ENCODE measurements at places on chromosomes 1 and 21. TPM values are rescaled to one million over a fixed set of nuclear protein-coding genes. Genes with fewer than 3 reads are reported as not detected.

Gene CBR3
- 5.1 TPM for total RNA-seq

- peak; percentile 57 for DNase-seq
Observed at GRCh38 chr21:38821248-38821647, 15.5 kb downstream of the ETS2 start.

- DNase-seq: no peak
Observed at GRCh38 chr1:64518692-64519481, 49.0 kb downstream of the CACHD1 start.

DNA sequence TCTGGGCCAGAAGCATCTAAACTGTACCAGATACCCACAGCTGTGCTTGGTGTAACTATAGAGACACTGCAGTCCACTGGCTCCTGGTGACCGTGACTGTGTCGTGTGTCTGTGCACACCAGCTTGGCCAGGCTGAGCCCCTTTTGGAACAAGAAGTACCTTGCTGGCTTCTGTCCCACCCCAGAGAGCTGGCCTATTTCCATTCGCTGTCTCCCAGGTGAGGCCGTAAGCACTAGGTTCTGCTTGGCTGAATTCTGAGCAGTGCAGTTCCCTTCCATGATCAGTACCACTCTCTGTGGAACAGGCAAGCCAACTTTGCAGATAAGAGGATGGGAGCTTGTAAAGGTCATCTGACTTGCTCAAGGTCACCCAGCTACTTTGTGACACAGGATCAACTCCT lies 119.9 kb upstream of the DNAH14 start:
- no peak for DNase-seq

DNA sequence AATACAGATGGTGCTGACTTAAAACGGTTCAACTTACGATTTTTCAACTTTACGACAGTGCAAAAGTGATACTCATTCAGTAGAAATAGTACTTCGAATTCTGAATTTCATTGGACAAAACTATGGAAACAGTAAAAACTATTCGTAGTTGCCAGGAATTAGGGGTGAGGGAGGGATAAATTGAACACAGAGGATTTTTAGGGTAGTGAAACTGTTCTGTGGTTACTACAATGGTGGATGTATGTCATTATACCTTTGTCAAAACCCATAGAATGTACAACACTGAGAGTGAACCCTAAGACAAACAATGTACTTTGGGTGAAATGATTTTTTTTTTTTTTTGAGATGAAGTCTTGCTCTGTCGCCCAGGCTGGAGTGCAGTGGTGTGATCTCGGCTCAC lies 7.5 kb downstream of the DDR2 start:
- no peak for DNase-seq

- no peak for DNase-seq
Observed at GRCh38 chr1:94036730-94037129, 84.2 kb downstream of the ABCA4 start.

DNA sequence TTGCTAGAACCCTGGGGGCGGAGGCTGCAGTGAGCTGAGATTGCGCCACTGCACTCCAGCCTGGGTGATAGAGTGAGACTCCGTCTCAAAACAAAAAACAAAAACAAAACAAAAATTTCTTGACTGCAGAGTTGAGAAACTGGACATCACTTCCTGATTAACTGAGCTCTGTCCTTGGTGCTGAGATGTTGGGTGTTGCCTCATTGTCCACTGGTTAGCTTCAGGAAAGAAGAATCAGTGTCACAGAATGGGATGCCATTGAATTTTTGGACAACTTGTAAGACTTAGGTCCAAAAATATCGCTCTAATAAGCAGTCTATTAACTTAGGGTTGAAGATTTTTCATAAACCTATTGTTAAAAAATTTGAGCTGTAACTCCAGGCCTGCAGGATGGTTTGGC lies 23.8 kb upstream of the KCNA10 start:
- DNase-seq: no peak

DNA sequence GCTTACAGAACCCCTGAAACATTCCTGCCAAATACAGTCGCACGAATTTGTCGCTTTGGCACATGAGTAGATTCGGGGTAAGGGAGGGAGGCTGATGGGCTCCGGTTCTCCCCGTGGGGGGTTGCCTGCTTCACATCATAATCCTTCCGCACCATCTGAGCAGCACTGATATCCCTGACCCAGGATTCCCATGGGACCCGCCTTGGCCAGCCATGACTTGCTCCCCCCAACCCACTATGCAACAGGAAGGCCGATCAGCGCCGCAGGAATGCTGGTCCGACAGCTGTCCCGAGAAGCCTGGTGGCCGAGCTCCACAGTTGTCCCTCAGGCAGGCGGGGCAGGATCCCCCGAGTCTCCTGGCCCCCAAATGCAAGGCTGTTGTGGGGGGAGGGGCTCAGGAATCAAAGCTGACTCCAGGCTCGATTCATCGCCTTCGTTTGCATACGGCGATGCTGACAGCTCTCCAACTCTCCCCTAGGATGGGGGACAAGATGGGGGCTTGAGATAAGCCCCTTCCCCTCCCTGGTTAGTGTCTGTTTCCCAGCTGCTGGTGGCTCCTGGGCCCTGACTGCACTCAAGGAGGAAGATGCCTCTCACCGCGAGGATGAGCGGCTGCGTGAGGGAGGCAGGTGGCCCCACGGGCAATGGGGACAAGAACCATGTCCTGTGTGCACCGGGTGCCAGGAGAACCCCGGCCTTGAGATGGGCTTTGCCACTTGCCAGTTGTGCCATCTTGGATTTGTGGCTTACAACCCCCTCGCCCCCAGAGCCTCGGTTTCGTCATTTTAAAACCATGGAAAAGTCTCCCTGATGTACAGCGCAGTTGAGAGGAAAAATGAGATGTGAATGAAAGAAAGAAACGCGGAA lies 9.3 kb downstream of the DRAXIN start:
- no peak for DNase-seq

DNA sequence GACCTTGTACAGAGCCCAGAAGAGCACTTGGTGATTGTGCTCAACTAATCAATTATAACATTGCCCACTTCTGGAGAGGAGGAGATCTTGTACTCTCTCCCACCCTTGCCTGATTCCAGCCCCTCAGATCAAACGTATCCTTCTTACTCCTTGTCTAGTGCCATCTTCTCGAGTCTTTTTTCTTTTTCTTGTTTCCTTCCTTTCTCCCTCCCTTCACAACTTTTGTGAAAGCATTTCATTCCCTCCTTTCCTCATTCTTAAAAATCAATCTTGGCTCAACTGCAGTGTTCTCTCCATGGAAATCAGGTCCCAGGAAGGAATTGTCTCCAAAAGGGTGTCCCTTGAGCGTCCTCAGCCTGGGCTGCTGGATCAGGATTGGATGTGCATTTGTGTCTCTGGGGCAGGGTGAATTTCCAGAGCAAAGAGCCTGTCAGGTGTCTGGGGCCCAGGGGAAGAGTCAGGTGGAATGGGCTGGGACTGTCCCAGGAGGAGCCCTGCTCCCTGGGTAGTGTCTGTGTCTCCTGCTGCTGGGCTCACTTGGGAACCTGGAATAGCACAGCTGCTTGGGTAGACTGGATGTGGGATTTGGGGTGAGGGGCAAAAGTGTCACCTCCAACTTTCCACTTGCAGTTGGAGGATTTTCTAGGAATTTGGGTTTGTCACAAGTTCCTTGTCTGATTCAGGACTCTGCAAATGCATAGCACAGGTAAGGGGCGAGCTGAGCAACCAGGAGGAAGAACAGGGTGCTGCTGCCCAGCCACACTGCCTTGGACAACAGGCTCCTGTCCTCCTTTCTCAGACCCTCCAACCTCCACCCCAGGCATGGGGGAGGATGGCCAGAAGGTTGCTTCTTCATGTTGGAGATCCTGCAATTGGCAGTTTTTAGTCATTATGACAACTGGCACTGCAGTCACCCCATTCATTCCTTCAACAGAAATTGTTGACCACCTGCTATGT lies 3.3 kb downstream of the SOX13 start:
- no peak for DNase-seq

GRCh38 chr1:183806675-183807074 lies 1.8 kb downstream of the RGL1 start:
- DNase-seq: no peak

DNA sequence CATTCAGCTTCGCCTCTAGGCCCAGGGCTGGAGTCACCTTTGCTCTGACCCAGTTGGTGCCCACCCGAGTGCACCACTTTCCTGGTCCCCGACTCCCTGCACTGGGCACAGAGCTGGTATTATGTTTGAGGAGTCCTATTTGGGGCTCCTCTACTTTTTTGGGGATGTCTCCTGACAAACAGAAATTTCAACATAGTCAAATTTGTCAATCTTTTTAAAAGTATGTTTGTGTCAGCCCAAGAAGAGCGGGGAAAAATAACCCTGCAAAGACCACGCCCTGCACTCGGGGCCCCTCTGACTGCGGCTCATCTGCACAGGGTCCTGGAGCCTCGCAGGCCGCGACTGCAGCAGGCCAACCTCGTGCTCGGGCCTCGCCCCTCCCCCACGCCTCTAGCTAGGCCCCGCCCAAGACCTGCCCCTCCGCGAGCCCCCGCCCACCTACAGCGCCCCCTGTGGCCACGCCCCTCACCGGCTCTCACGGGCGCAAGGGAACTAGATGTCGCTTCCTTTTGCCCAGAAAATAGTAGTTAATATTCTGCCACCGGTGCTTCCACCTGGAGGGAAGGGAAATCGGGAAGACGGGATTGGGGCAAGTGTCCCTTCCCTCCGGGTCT lies 11.4 kb downstream of the FAM229A start:
- no peak for DNase-seq

- no peak for DNase-seq
Observed at GRCh38 chr1:39564340-39564739, 12.2 kb downstream of the PABPC4 start.

DNA sequence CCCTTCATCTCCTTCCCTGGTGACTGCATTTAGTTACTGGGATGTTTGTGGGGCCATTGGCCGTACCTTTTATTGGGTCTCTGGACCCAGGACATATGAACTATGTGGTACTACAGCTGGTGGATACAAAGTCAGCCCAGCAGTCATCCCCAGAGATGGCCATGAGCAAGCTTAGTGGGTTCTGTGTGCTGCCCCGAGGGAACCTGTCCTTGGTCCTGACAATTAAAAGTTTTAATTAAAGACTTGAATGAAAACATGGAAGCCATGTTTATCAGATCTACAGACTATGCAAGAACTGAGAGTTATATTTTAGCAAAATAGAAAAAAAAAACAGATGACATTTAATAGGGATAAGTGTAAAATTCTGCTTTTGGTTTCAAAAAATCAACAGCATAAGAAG lies 2.8 kb upstream of the NES start:
- DNase-seq: no peak

All from transverse colon (tissue), 4 donors.